ENCODE measurements at places on chromosomes 5 and 9.

DNA sequence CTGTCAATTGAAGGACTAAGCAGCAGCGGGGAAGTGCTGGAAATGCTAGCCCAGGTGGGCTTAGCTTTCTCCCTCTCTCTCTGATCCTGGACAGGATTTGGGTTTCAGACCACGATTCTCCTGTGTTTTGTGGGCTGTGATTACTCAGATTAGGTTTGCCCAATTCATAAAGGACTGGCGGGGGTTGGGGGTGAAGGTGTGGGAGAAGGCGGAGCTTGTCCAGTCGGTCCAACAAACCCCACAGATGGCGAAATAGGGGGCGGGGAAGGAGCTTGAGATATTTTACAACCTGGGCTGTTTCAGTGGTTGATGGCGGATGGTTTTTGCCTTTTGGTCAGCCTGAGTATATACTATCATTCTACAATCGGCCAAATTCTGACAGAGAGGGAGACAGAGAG lies 35.2 kb downstream of the PCDHAC2 start:
- DNase-seq: no peak

DNA sequence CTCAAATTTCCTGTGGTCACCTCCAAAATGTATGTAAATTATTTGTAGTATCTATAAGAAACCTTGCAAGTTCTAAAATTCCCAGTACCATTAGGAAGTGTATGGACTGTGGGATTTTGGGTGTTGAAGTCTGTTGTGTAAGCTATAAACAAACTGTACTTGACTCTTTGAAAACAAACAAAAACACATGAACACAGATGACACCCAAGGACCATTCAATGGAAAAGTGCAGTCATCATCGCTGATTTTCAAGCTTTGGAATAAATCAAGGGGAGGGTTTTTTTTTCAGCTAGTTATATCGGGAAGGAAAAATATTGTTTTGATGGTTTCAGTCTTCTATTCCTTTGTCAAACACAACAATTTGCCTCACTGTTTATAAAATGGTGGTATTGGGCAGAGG lies 49.6 kb downstream of the ELL2 start:
- no peak for DNase-seq

- DNase-seq: no peak
Measured at GRCh38 chr5:83653669-83654068, 67.0 kb downstream of the HAPLN1 start.

DNA sequence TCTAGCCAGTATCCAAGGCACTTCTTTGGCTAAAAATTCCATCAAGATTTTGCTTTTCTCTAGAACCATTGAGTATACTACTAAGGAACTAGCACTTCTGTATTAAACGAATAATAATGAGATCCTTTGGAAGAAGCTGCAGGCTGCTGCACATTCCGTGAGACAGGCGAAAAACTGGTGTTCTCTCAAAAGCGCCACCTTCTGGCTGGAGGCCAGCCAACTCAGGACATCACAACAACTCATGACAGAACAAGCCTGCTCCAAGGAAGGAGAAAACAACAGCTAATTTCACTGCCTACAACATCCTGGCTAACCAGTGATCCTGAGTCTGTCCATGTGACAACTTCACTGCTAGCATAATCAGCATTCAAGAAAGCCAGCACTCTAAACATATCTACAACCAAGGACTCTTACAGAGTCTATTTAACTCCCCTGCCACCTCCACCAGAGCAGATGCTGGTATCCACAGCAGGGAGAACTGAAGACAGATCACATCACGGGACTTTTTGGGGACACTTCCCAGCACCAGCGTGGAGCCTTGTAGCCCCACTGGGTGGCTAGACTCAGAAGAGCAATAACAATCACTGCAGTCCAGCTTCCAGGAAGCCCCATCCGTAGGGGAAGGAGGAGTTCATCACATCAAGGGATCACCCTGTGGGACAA lies 150.5 kb downstream of the YTHDC2 start:
- DNase-seq: no peak

GRCh38 chr9:105693435-105694189 lies 729 bp upstream of the TMEM38B start:
- peak; percentile 10 for DNase-seq

DNA sequence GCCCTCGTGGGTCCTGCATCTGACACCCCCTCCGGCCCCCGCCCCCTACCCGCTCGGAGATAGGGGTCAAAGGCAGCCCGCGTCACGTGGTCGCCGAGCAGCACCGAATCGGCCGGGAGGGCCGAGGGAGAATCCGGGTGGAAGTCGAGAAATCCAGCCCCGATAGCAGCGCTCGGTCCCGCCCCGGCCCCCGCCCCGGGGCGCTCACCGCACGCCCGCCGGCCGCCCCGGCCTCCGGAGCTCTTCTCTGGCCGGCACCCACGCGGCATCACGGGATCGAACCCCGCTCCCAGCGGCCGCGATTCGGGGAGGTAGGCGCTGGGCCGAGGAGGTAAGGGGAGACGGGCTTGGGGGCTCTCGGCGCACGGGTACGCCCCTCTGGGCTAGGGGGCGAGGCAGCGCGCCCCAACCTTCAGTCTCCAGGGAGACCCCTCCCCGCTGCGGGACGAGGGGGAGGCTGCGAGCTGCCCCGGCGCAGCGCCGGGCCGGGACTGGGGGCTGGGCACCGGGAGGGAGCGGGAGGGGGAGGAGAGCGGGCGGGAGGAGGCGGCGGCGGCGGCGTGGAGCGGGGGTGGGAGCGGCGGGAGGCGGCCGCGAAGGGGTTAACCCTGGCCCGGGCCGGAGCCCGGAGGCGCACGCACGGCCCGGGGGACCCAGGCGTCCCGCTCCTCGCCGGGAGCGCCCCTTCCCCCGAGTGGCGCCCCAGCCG lies 22.1 kb upstream of the NDST1 start:
- DNase-seq: peak; percentile 22

- no peak for DNase-seq
Measured at GRCh38 chr9:69578026-69578425, 94.1 kb downstream of the APBA1 start.

GRCh38 chr9:137832191-137832700 lies 45.3 kb upstream of the CACNA1B start:
- DNase-seq: no peak

DNA sequence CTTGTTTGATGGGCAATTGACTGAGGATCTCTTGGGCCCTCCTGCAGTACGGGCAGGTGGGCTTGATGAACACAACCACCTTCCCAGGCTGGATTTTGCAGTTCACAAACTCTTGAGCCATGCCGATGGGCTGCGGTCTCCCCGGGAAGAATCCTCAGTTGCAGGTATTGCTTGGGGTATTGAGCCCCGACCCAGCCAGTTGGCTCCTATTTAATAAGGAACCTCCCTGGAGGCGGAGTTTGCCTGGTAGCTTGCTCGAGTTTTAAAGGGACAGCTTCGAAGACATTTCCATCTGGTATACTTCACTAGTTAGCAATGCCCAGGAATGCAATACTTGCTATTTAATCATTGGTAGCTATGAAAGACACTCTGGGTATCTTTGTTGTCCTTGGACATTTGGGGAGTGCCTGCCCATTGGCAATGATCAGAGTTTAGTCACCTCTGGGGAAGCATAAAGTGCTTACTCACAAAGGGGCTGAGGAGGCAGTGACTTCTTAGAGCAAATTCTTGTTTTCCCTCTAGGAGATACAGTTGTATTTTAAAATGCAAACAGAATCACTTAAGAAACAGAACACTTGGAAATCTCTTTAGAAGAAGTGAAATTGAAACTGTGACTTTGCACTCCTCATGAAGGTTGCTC lies at the start of gene GLRX:
TSS of gene GLRX (minus strand) at position 185 of the 640 bp plus-strand sequence. CDS start at position 121, 64 bp downstream.
- peak; percentile 26 for DNase-seq

- peak; percentile 9 for DNase-seq
Measured at GRCh38 chr9:22079873-22080341, 70.8 kb upstream of the CDKN2B start.

- no peak for DNase-seq
Measured at GRCh38 chr9:68953771-68954170, 60.1 kb downstream of the PRKACG start.

DNA sequence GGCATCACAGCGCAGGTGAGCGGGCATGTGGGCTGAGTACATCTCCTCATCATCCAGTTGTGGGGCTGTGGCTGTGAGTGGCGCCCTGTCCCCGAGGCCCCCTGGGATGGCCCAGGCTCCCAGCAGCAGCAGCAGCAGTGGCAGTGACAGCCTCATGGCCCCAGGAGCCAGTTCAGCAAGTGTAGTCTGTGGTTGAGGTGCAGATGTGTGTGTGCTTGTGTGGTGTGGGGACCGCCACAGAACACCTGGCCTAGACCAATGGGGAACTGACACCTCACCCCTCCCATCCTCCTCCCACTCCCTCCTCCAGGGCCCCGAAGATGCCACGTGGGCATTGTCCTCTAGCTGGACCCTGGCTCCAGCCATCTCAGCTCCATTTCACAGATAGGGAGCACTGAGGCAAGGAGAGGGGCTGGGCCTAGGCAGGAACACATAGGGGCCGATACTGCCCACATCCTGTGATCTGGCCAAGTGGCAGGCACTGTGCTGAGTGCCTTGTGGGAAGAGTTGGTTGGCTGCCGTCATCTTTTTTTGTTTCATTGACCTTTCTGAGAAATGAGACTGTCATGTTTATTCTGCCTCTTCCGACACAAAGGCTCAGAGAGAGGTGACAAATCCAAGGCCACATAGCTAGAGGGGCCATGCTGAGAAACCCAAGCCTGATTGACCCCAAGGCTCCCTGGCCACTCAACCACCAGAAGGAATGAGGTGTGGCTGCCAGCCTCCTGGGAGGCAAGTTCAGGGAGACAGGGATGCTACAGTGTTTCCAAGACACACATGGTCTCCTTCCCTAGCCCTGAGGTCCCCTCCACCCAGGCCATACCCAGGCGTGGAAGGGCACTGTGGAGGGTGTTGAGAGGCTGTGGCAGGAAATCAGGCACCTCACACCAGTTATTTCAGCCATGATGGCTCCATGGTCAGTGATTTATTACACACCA lies at the start of gene MZB1:
TSS of gene MZB1 (minus strand) at position 213 of the 938 bp plus-strand sequence. CDS start at position 156, 57 bp downstream.
- peak; percentile 74 for DNase-seq

DNA sequence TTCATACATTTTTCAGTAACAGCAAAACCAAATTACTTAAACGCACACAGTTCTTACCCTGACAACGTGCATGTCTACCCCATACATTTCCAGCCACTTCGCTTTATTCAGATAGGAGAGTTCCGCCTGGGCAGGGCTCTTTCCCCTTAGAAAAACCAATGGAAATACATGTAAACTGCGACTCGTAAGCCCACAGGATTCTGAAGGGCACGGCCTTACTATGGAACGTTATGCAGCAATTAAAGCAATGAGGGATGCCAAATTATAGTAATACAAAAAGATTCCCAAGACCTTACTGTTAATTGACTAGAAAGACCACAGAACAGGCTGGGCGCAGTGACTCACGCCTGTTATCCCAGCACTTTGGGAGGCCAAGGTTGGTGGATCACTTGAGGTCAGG lies 64.5 kb downstream of the EPB41L4B start:
- DNase-seq: no peak

GRCh38 chr5:113336975-113337374 lies 97.8 kb downstream of the TSSK1B start:
- no peak for DNase-seq

DNA sequence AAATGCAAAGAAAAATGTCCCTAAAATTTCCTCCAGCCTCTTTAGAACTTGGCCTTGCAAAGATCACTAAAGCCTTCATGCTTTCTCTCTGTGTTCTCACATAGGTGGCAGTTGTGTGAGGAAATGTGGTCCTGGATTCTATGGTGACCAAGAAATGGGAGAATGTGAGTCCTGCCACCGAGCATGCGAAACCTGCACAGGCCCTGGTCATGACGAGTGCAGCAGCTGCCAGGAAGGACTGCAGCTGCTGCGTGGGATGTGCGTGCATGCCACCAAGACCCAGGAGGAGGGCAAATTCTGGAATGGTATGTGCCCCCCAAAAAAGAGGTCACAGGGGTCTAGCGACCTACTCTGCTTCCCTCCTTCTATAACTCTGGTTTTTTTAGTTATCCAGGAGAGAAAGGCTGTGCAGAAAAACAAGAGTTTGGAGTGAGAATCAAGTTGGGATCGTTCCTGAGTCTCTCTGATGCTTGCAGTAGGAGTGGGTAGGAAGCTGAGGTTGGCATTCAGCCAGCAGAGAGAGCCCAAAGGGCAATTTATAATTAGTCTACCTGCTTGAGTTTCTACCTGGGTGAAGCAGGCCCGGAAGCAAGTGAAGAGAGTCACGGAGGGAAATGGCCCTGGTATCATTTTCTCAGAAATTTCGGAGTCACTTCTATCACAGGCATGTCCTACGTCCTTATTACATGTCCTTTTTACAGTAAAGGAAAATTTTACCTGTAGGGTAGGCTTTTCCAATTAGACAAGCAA lies 97.5 kb downstream of the RFK start:
- no peak for DNase-seq

DNA sequence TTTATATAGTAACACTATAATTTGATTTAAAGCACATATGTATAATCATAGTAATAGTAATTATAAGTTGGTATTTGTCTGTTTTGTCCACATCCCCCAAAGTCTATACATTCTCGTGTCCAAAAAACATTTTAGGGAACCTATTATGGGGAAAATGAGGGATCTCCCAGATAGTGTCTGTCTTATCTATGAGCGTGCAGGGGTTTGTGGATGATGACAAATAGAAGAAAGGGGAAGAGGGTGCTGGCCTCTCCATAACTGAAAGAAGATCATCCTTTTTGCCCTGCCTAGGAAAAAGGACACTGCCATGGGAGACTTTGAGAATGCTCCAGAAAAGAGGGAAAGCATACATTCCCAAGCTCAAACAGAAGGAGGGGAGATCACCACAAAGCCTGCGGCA lies 45.3 kb downstream of the C5orf22 start:
- DNase-seq: no peak

DNA sequence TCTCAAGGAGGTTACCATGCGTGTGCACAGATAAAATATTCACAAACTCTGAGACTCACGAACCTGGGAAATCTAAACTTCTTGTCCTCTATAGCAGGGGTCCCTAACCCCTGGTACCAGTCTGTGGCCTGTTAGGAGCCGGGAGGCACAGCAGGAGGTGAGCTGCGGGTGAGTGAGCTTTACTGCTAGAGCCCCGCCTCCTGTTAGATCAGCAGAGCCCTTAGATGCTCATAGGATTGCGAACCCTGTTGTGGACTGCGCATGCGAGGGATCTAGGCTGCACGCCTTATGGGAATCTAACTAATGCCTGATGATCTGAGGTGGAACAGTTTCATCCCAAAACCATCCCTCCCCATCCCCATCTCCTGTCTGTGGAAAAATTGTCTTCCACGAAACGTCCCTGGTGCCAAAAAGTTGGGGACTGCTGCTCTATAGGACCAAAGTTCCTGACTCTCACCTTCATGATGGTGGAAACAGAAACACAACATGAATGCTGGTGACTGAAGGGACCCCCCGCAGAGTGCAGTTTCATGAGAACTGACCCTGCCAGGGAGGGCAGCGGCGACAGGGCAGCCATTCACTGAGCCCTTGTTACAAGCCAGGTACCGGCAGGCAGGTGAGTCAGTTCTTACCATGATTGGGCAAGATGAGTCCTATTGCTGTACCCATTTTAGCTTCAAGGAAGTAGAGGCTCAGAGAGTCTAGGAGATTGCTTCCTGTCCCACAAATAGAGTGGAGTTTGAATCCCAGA lies 181.9 kb downstream of the RGS3 start:
- no peak for DNase-seq

DNA sequence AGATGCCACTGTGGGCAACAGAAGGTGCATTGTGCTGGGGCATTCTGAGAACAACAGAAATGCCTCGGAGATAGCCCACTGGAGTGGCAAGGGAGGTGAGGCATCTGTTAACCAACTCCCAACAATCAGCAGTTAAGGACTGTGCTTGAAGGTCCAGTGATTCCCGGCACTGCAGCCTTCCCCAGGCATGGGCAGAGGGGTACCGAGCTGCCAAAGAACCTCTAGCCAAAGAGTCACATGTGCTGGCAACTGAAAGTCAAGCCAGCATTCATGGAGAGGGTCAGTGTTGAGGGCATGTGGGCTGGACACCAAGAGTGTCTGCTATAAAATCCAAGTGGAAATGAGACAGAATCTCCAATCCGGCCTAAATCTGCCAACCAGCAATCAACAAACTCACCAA lies 149.6 kb downstream of the ASTN2 start:
- DNase-seq: no peak

GRCh38 chr9:1709347-1709746 lies 305.8 kb upstream of the SMARCA2 start:
- DNase-seq: no peak
